NCI-H2081 treated with DMSO at 0.1 percent for 48 hours (cell line): ENCODE measurements at places on chromosomes 1 and 21.

GRCh38 chr1:94942171-94943128 lies 15.5 kb upstream of the CNN3 start:
- DNase-seq = no peak

GRCh38 chr1:171487038-171487437 lies 1.7 kb downstream of the PRRC2C start:
- no peak for DNase-seq

DNA sequence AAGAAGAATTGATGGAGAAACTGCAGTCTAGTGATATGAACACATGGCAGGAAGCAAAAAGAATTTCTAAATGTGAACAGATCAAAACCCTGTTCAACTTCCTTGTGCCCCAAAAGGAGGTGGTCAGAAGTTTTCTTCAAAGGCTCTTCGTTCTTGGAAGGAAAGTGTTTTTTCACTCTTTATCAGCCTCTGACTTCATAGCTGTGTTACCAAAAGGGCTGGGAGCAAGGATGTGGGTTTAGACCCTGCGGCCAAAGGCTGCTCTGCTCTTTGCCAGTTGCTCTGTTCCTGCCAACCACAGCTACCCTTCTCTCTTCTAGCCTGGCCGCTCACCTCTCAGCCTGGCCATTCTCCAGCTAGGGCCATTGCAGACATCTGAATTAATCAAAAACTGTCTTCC lies 53.8 kb downstream of the PTGER3 start:
- no peak for DNase-seq

DNA sequence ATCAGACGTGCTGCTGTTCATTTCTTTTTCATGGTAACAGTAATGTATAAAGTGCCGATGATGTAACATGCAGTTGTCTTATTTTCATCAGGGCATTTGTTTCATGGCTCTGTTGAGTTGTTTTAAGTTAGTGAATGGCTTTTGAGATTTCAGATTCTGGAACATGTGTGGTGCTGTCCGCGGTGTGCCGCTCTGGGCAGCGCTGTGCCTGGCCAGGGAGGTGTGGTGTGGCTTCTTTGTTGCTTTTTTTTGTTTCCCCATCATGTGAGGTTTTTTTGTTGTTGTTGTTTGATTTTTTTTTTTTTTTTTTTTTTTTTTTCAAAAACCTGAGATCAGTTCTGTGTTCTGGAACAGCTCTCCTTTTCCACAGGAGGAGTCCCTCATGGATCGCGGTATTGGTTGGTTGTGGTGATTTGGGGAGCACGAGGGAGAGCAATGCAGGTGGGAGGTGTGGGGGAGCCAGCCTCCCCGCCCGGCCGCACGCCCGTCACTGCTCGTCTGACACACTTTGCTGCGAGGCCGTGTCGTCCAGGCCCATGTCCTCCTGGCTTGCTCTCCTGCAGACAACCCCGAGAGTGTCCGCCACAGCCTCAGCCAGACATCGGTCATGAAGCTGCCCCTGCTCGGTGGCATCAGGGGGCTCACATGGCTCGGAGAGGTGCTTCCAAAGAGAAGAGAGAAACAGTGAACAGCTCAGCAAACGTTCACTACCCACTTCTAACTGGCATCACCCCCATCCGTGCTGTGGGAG lies 33.6 kb downstream of the NTPCR start:
- no peak for DNase-seq

- DNase-seq = no peak
Measured at GRCh38 chr1:167723707-167724323, 2.0 kb downstream of the MPZL1 start.

- no peak for DNase-seq
Measured at GRCh38 chr1:43936431-43937151, 3.0 kb downstream of the ARTN start.

DNA sequence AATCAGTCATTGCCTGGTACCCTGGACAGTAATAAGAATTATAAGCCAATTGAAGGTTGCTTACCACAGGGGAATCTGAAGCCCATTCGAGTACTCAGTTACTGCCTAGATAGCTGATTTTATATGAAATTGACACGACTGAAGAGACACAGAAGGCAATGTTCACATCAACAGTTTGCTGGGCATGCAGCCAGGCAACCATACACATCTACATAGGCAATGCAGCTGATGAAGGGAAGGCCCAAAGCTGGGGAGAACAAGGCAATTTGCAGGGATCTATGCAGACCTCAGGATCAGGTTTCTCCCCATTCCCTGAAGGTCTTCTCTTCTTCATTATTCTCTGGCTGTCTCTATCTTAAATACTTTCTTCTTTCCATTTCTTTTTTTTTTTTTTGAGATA lies 448.7 kb downstream of the PTBP2 start:
- no peak for DNase-seq

DNA sequence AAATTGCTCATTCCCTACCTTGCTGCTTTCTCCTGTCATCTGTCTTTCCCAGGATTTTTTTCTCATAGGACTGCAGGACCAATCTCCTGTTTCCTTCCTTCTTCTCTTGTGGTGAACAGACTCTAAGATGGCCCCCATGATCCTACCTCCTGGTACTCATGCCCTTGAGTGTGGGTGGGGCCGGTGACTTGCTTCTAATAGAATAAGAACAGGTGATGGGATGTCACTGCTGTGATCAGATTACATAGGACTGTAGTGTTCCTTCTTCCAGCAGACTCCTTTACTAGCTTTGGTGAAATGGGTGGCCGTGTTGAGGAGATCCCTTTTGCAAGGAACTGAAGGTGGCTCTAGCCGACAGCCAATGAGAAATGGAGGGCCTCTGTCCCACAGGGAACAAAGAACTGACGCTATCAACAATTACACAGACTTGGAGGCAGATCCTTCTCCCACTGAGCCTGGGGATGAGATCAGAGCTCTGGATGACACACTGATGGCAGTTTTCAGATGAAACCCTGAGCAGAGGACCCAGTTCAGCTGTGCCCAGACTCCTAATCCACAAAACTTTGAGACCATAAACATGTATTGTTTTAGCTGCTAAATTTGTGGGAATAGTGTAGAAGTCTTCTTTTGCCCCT lies 7.5 kb downstream of the GSTM3 start:
- DNase-seq = no peak

DNA sequence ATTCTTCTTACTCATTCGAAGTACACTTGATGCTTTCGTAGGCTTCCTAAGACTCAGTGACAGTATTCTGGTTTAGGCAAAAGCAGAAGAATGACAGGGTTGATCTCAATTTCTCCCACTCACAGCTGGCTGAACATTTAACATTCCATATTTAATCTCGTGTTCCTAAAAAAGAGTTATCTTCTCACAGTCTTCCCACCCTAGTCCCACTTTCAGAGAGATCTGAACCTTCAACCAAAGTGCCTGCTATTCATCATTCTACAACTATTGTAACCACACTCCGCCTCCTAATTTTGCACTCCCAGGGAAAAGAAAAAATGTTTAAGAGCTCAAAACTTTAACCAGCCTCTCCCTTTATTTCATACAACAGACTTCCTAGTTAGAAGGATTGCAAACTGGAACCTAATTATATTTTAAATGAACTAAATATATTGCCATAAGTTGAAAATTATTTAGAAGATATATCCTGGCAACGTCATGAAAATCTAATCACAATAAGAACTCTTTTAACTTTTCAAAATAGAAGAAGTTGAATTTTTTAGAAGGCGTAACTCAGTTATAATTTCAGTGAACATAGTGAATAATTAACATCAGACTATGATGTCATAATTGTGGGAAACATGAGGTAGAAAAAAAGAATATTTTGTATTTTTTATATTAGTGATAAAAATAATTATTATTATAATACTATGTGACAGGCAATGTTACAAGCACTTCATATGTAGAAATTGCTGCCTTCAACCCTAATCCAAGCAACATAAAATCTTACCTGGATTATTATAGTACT lies 540.9 kb upstream of the ADGRL2 start:
- no peak for DNase-seq

- DNase-seq = no peak
Measured at GRCh38 chr1:234768569-234769283, 158.7 kb upstream of the IRF2BP2 start.

- no peak for DNase-seq
Measured at GRCh38 chr1:118556936-118557335, 371.9 kb upstream of the SPAG17 start.

- DNase-seq = no peak
Measured at GRCh38 chr1:178388418-178389145, 108.2 kb downstream of the CLEC20A start.

DNA sequence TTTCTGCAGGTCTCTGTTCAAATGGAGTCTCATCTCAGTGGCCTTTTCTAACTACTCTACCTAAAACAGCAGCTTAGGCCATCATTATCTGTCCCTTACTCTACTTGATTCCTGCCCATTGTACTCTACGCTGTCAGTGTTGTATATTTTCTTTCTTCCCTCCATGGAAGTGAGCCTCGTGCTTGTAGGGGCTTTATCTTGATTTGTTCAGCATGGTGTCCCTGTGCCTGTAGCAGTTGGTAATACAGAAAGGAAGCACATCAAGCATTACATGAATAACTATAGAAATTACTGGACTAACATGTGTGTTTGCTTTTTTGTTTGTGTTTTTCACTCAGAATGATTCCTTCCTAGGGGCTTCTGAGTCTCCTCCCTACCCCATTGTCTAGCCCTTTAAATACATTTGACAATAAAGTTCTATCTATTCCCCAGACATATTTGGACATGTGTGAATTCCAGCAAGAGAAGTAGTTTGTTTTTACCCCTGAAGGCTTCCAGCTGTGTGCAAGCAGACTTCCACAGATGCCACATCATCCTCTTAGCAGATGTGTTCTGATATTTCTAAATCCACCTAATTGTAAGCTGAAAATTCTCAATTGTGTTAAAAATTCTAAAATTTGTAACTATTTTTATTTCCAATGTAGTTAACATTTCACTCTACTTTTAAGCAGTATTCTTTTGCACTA lies 40.3 kb downstream of the PRMT2 start:
- DNase-seq = no peak

GRCh38 chr1:56436296-56436695 lies 143.1 kb downstream of the PLPP3 start:
- DNase-seq = no peak

GRCh38 chr21:43654806-43655489 lies 4.3 kb downstream of the HSF2BP start:
- no peak for DNase-seq

DNA sequence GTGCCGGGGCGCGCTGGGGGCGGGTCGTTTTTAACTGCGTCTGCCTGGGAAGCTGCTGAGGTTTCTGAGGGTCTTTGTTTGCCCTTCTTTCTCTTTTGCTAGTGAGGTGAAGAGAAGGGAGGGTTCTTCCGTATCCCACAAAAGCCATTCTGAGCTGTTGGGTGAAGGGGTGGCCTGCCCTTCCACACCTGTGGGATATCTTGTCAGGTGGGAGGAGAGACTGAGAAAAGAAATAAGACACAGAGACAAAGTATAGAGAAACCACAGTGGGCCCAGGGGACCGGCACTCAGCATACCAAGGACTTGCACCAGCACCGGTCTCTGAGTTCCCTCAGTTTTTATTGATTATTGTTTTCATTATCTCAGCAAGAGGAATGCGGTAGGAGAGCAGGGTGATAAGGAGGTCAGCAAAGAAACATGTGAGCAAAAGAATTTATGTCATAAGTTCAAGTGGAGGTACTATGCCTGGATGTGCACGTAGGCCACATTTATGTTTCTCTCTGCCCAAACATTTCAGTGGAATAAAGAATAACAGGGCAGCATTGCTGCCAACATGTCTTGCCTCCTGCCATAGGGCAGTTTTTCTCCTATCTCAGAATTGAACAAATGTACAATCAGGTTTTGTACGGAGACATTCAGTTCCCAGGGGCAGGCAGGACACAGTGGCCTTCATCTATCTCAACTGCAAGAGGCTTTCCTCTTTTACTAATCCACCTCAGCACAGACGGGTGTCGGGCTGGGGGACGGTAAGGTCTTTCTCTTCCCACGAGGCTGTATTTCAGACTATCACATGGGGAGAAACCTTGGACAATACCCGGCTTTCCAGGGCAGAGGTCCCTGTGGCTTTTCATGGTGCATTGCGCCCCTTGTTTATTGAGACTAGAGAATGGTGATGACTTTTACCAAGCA lies 972 bp downstream of the PGBD2 start:
- no peak for DNase-seq

GRCh38 chr1:195569934-195570333 lies 1038.3 kb downstream of the KCNT2 start:
- no peak for DNase-seq

DNA sequence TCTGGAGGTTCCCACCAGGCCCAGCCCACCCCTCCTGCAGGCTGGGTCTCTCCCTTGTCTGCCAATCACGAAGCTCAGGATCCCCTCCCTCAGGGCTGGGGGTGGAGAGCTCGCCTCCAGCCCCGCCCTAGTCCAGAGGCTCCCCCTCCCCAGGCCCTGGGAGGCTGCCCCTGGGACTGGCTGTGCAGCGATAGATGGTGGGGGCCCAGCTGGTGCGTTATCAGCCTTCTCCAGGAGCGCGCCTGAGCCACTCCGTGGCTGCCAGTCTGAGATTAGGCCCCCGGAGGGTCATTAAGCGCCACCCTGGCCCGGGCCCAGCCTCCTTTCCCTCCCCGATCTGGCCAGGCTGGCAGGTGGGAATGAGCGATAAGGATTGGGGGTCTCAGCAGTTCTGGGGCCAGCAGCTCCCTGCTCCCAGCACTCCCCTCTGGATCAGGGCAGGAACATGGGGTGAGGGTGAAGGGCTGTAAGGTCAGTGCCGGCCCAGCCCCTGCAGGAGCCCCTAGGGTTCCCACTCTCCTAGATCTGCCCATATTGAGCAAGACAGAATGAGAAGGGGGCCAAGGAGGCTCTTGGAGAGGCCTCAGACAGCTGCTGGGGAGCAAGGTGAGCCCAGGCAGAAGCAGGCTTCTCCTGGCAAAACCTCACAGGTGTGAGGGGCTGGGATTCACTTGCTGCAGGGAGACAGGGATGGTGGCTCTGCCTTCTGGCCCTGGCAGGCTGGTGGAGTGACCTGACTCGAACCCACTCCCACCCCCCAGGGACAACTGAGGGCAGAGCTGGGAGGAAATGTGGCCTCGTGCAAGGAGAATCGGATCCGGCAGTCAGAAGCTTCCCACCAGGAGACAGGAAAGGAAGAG lies 8.5 kb downstream of the PDZK1IP1 start:
- no peak for DNase-seq

- DNase-seq = no peak
Measured at GRCh38 chr1:79657951-79658658, 651.6 kb upstream of the ADGRL4 start.

GRCh38 chr1:207998691-207999090 lies 87.8 kb upstream of the CD34 start:
- DNase-seq = no peak

DNA sequence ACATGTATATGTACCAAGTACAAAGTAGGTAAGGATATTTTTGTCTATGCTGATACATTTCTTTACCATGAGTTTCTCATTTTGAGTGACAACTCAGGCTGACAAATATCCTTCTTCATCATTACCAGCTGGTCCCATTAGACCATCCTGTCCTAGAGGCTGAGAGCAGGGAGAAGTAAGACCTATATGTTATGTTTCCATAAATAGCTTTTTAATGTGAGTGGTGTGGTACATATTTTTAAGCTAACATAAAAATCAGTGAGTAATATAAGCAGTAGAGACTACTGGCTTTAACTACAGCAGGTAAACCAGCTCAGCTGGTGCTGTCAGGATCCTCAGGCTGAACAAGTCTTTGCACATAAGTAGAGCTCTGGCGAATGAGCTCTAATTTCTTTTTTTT lies 62.4 kb downstream of the CLEC20A start:
- DNase-seq = no peak
